Cardiac ventricle fibroblast (primary cell): ENCODE measurements at places on chromosomes 5 and 9. TPM values are rescaled to one million over a fixed set of nuclear protein-coding genes. Genes with fewer than 3 reads are reported as not detected.

Gene FAM221B
- not detected in 2 replicates for total RNA-seq

Gene WWC1
- total RNA-seq: 2.9 and 7.6 TPM in 2 replicates

Gene RGS14
- 9.9 and 34.2 TPM in 2 replicates for total RNA-seq

Gene SOHLH1
- total RNA-seq: not detected in 2 replicates

Gene SLC6A19
- total RNA-seq: not detected in 2 replicates
